Epithelial cell of esophagus (primary cell): ENCODE measurements at places on chromosomes 7 and 10.

- no peak for DNase-seq
Observed at GRCh38 chr10:104284846-104285245, 15.9 kb downstream of the GSTO2 start.

- DNase-seq: no peak
Observed at GRCh38 chr10:63605197-63605967, 84.2 kb downstream of the REEP3 start.

DNA sequence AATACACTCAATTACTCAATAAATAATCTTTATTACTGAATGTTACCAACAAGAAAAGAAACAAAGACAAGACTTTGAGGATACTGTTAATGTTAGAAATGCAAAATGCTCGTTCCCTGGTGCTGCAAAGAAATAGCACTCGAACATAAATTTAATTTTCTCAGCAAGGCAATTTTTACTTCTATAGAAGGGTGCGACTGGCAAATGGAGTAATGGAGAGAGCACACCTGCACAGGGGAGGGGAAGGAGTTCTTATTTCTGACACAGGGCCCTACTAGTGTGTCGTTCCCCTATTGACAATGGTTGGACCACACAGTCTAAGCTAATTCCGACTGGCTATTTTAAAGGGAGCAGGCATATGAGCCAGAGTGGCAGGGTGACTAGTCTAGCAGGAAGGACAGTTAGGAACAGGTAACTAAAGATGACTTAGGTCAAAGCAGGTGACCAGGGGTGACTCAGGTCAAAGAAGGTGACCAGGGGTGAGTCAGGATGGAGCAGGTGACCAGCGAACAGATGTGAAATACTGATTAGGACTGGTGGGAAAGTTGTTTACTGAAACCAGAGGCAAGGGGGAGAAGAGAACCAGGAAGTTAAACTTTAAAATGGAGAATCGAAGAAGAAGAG lies 119.1 kb downstream of the RNF32 start:
- no peak for DNase-seq

DNA sequence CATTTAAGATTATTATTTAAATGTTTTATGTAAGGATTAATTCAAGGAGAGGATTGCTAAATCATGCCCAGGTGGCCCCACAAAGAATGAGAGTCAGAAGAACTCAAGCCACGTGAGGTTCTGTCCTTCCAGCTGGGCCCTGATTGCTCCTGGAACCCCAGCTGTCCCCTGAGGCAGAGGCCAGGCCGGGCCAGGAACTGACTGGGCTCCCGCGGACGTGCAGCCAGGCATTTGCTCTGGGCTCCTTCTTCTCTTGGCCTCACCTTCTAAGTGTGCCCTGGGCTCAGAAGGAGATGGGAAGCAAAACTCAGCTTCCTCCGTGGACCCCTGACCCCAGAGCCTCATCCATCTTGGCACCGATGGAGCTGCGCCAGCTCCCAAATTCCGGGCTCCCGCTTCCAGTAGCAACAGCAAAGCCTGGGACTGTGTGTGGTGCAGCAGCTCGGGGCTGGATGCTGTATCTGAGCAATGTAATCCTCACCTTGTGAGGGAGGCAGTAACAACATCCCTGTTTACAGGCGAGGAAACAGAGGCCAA lies 250.6 kb upstream of the PPP2R2D start:
- DNase-seq: no peak

GRCh38 chr10:3668276-3668965 lies 116.6 kb downstream of the KLF6 start:
- peak; percentile 87 for DNase-seq

DNA sequence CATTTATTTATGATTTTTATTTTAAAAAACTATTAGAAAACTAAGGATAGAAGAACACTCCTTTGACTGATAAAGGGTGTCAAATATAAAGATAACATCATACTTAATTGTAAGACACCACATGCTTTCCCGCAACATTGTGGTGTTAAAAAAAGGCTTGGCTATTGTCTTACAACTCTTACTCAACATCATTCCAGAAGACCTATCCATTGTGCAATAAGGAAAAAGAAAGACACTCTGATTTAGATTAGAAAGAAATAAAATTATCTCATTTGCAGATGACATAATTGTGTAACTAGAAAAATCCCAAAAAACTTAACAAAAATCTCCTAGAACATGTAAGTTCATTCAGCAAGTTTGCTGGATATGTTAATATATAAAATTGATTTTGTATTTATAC lies 296.7 kb upstream of the GNAI1 start:
- peak; percentile 47 for DNase-seq

DNA sequence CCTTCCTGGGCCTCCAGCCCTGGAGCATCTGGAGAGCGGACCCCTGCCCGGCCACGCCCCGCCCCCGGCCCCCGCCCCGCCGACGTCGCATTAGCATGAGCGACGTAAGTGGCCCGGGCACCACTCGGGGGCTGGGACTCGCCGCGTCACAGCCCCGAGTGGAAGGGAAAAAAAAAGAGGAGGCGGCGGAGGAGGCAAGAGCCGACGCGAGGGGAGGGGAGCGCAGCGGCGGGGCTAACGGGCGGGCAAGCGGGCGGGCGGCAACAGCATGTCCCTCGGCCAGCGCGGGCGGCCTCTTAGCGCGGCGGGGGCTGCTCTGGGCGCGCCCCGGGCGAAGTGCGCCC lies at the start of gene SLC18A3:
Gene SLC18A3, plus strand, starts transcription at position 197 of the 344 bp plus-strand sequence. CDS start 431 bp downstream, outside the sequence.
- DNase-seq: no peak

DNA sequence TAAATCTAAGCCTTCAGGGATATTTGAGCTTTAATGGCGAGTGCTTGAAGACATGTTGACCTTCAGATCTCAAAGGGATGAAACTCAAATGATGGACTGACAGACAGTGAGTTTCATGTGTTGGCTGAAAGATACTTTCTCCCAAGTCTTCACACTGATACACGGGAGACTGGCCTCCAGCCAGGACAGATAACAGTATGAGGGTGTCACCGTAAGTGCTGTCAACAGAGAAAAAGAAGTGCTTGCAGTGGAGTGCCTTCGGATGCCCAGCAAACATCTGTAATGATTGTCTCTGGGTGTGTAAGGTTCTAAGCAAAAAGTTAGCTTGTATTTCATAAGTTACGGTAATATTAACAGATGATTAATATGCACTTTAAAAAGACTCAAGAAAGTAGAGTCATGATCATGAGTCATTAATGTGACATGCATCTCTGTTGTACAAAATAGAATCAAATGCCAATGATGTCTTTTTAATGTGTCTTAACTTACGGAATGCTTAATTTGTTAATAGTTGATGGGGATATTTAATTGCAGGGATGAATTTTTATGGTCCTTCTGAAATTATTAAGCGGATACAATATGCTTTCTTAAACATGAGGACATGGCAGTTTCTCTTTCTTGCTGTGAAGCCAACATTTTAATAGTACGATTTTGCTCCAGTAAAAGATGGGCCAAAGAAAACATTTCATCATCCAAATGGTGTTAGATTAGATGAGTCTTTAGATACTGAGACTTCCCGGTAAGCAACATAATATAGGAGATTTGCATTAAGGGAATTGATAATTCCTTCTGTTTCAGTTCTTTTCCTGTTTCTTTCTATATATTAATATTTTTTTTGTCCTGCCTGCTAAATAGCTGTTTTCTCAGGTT lies 292.5 kb downstream of the GALNT17 start:
- DNase-seq: no peak

DNA sequence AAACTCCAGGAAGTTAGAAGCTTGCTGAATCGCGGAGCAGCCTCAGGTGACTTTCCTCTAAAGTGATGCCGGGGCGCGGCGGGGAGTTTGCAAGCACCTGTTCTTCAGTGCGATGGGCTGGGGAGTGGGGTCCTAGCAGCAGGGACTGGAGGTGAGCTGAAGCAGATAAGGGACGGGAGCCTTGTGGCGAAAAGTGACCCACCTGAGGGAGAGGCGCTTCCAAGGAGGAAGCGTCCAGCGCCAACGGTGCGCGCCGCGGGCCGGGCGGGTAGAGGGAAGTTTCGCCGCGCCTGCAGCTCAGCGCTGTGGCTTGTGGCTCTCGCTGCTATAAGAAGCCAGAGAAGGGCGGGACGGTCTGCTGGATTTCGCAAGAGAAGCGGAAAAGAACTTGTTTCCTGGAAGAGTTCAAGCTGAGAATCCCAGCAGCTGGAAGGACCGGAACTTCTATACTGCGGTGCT lies at the start of gene STEAP4:
Gene STEAP4, minus strand, starts transcription at position 305 of the 459 bp plus-strand sequence. CDS start 22,625 bp downstream, outside the sequence.
- DNase-seq: peak; percentile 93

DNA sequence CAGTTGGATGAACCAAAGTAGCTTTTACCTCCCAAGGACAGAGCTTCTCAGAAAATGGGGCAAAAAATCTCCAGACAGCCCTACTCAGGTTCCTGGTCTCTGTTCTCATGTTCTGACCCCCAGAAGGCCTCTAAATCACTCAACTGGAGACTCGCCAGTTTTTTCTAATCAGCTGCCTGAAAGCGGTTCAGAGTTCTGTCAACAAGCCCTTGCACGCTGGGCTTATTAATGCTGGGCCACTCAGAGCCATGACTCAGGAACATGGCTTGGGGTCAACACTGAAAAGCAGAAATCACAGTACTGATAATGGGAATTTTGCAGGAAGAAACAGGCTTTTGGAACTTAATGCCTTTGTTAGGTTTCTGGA lies 15.3 kb downstream of the ECHDC3 start:
- DNase-seq: peak; percentile 97

DNA sequence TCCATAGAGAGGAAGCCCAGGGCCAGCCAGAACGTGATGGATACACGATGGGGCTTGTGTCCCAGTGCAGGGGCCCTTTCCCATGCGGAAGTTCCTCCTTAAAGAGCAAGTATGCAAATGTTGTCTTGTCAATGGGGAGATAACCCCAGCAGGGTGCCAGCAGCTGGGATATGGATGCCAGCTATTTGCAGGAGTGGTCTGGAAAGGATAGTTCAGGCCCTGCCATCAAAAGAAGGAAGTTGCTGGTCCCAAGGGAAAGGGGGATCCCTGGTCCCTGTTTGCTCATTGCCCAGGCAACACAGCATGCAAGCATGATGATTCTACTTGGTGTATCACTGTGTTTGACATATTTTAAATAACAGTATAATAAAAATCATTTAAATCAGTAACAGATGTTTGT lies 73.1 kb upstream of the HECW1 start:
- no peak for DNase-seq

- peak; percentile 28 for DNase-seq
Observed at GRCh38 chr10:3119796-3120459, 52.6 kb downstream of the PFKP start.

DNA sequence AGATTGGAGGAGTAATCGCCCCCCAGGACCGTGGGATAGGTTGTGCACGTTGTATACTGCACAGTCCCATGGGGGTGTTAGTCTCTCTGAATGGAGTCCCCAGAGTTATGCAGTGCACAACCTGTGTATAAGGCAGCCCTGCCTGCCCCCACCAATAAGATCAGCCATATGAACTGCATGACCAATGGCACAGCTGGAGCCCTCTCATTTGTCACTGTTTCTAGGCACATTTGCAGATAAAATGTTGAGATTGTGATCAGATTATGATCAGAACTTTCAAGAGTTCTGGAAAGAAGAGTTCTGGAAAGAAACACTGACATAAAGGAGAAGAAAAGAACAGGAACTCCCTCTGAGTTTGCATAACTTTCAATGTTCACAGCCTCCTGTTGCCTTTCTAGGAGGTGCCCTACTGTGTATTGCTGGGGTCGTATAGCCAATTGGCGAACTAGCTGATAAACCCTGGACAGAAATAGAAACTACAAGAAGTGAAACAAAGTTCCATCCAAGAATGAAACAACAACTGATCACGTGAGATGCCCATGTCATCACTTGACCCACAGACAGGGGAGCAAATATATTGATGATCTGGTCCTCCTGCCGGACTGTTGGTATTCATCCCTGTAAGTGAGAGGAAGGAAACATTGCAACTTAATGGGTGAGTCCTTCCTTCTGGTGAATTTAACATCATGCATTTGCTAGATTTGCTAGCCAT lies 49.6 kb upstream of the TOMM7 start:
- DNase-seq: no peak

- no peak for DNase-seq
Observed at GRCh38 chr7:55046582-55047342, 27.9 kb downstream of the EGFR start.

- DNase-seq: peak; percentile 64
Observed at GRCh38 chr7:99679032-99679399, 780 bp downstream of the CYP3A5 start.

GRCh38 chr10:53166325-53166724 lies 393.7 kb upstream of the MBL2 start:
- no peak for DNase-seq

DNA sequence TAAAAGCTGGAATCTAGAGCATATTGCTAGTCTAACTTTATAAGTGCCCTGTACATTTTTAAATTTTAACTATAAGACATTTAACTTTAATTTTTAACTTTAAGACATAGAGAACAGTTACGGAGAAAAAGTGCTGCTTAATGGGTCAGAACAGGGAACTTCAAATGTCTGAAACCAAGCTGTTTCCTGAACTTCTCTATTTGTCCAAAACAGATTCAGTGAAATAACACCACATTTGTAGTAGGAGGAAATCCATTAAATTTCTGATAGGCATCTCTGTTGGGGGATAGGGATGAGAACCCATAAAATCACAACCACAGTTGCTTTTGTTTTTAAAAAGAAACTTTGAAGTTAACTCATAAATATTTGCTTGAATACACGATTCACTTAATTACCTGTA lies 170.8 kb upstream of the ANK3 start:
- DNase-seq: no peak

GRCh38 chr7:139505563-139505962 lies 17.9 kb upstream of the CLEC2L start:
- DNase-seq: peak; percentile 18

- peak; percentile 69 for DNase-seq
Observed at GRCh38 chr7:31114593-31115343, 62.7 kb downstream of the ADCYAP1R1 start.

DNA sequence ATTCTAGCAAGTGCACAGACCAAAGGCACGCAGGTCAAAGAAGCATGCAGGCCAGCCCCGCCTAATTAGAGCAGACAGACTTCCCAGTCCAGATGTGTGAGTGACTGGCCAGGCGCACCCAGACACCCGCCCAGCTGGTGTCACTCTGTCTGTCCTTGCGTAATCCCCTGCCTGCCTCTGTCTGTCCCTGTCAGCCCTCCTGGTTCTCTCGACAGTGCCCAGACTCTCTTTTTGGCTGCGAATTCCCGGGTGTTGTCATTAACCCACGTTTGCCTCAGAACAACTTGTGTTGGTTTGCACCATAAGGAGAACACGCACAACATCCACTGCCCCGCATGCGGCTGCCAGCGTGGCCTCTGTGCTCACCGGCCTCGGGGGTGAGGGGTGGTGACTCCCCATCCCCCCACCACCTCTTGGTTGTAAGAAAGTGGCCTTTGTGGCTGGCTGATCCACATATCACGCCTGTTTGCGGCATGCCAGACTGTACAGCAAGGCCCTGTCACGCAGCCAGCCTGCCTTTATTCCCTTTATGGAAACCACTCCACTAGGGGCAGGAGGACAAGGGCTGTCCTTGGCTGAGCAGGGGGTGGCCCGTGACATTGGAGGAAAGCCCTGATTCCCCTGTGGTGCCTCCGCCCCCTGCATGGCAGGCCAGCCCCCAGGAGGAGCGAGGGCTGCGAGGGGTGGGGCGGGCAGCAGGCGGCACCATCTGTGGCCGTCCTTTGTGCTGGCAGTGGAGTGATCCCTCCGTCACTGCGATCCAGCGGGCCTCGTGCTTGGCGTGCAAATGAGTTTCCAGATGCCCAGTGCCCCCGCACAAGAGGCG lies 72.8 kb upstream of the PPIF start:
- DNase-seq: peak; percentile 67

GRCh38 chr7:39948375-39948955 lies 1.6 kb upstream of the CDK13 start:
- DNase-seq: no peak
